ENCODE measurements at places on chromosomes 3 and 15.

GRCh38 chr3:74214286-74214685 lies 400.2 kb downstream of the CNTN3 start:
- no peak for DNase-seq

DNA sequence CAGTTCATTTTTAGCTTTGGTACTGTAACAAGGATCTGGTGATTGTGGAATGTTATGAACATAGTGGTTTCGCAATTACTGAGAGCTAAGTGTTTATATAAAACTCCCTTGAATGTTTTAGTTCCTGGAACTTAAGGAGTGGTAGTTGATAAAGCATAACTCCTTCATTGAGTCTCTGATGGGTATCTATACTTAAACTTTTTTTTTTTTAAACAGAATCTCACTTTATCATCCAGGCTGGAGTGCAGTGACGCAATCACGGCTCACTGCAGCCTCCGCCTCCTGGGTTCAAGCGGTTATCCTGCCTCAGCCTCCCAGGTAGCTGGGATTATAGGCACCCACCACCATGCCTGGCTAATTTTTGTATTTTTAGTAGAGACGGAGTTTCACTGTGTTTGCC lies 11.3 kb downstream of the PRKCI start:
- no peak for DNase-seq

GRCh38 chr3:157477441-157477840 lies 25.8 kb downstream of the VEPH1 start:
- no peak for DNase-seq

- DNase-seq: no peak
These were observed 21.9 kb downstream of the OXNAD1 start for GRCh38 chr3:16286751-16287543.

- no peak for DNase-seq
These were observed 45.0 kb downstream of the SMAD3 start for GRCh38 chr15:67110361-67110781.

DNA sequence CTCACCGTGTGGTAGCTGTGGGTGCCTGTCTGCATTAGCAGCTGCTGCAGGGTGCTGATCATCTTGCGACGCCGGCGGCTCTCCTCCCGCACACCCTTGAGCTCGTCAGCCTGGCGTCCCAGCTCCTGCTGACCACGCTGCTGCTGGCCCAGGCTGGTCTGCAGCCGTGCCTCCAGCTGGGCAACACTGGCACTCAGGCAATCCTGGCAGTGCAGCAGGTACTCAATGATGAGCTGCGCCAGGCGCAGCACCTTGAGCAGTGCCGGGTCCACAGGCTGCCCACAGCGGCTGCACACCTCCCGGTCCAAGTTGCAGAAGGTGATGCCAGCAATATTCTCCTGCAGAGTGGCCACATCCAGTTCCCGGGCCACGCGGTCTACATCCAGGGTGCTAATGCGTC lies 11.9 kb downstream of the DZIP1L start:
- no peak for DNase-seq

DNA sequence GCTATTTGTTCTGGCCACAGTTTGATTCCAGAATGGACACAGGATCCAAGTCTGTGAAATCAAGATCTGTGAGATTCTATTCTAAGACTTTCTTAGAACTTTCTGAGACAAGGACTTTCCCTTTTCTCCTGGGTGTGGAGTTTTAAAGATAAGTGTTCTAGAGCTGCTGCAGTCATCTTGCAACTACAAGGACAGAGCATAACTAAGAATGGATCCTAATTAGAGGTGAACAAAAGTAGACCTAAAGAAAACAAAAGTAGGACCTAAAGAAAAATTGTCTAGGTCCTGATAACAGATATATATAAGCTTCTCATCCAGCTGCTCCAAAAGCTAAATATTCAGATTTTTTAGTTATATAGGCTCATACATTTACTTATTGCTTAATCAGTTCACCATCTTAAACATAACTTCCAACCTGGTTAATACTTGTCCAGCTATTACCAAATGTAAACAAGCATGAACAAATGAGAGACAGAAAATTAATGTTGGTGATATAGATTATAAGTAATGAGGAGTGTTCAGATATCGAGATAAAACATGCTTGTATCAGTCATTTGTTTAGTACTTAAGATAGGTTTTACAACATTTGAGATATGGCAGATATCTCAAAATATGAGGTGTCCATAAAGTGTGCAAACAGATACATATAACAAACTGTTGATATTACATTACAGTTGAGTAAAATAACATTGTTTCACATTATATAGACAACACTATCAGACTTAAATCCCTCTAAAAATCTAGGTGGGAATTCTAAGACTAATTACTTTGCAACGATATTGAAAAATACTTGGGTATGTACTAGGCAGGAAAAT lies 75.1 kb downstream of the CD200 start:
- DNase-seq: no peak

DNA sequence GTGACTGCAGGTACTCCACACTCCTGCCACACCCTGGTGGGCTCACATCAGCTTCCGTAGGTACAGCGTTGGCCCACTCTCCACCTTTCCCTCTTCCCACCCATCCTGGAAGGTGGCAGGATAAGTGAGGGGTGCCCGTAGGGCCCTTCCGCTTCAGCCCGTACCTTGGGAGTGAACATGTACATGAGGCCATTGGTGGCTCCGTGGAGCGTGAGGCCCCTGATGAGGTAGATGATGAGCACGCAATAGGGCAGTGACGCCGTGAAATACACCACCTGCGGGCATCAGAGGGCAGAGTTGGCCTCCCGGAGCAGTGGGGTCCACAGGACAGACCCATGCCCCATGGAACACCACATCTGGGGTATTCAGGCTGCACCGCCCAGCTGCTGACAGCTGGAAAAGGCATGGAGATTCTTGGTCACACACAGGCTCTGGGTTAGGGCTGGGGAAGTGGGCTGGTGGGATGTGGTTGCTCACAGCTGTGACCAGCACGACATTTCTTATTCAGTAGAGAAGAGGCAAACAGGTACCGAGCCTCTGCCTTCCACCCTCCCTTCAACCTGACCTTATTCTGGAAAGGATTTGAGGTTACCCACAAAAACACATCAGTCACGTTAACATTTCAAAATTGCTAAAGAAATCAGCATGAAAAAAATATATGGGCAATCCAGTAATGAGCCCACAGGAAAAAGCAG lies 23.8 kb downstream of the SLC6A20 start:
- no peak for DNase-seq
